ENCODE measurements at places on chromosomes 1 and 21. TPM values are rescaled to one million over a fixed set of nuclear protein-coding genes. Genes with fewer than 3 reads are reported as not detected.

GRCh38 chr1:179598631-179599030, 7.0 kb downstream of the TDRD5 start:
- DNase-seq = no peak

- peak; percentile 48 for DNase-seq
Observed at GRCh38 chr1:182301467-182302198, 90.0 kb downstream of the GLUL start.

DNA sequence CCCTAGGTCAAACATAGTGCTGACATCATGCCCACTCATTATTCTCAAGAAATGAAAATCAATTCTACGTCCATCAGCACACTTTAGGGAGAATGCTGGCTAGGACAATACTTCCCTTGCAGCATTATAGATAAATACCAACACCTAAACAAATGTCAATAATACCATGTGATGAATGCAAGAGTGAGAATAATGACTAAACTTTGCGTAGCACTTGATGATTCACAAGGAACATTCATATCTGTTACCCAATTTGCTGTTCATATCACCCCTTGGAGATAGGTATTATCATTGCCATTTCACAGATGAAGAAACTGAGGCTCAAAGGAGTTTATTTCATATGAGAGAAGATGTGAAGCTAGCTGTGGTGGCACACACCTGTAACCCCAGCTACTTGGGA, 24.8 kb upstream of the EPS15 start:
- no peak for DNase-seq

DNA sequence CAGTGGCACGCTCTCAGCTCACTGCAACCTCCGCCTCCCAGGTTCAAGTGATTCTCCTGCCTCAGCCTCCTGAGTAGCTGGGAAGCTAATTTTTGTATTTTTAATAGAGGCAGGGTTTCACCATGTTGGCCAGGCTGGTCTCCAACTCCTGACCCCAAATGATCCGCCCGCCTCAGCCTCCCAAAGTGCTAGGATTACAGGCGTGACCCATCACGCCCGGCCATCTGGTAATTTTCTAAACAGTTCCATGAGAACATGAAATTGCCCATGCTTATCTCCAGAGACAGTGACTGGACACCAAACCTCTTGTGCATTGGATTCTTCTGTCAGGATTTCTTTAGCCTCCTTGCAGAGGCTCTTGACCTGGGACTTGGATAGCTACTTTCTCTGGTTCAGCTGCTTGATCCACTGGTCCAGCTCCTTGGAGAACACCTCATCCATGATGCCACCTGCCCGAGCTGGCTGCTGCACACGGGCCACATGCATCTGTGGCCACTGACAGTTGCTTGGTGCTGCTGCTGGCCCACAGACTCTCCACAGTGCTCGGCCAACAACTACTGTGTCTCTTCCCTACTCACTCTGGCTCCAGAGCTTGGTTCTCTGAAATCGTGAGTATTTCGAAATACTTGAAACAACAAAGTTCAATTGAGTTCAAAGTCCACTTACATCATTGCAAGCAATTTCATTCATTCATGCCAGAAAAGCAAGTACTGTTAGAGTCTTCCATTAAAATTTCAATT, 40.0 kb upstream of the CTPS1 start:
- DNase-seq = peak; percentile 17

- DNase-seq = no peak
Observed at GRCh38 chr21:31622397-31622796, 37.1 kb upstream of the SOD1 start.

GRCh38 chr1:64328193-64328592, 124.8 kb downstream of the UBE2U start:
- DNase-seq = no peak

GRCh38 chr1:23704834-23705495, 13.4 kb downstream of the RPL11 start:
- no peak for DNase-seq

DNA sequence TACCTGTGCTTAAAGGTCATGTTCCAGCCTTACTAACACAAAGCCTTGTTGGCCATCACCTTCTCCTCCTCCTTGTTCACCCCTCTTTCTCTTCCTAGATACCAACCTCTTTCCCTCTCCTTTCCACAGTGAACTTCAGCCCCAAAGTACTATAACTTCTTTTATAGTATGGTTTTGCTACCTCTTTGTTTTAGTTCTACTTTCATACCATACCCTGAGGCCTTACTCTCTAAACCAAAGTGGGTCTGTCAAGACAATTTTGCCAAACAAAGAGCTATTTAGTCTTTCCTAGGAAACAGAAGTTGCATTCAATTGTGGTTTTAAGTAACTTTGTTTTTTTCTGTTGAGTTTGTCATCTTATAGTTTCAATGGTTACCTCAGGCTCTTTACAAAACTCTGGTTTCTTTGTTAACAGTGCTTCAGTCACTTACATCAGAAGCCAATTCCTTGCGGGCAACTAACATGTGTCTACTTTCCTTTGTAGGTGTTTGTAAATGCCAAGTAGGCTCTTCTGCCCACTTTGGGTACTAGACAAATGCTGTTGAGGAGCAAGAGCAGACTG, 623.9 kb upstream of the PKN2 start:
- DNase-seq = no peak

GRCh38 chr1:29931477-29932175, 695.3 kb downstream of the PTPRU start:
- DNase-seq = no peak

The GREM2 gene
- total RNA-seq = 3.5 TPM

DNA sequence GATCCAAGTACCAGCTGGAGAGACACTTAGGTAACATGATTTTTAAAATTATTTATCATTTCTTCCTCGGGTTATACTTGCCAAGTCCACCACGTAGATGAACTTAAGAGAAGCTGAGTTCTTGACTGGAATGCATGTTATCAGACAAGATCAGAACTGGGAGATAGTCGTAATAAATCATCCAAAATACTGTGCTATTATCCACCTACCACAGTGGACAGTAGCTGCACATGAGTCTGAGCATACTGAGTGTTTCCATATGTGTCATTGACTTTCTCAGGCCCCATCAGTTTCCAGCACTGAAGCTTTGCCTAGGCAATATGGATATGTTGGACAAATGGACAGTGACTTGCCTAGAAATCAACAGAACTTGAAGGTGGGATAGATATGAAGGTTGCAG, 77.9 kb upstream of the RRP15 start:
- DNase-seq = no peak

DNA sequence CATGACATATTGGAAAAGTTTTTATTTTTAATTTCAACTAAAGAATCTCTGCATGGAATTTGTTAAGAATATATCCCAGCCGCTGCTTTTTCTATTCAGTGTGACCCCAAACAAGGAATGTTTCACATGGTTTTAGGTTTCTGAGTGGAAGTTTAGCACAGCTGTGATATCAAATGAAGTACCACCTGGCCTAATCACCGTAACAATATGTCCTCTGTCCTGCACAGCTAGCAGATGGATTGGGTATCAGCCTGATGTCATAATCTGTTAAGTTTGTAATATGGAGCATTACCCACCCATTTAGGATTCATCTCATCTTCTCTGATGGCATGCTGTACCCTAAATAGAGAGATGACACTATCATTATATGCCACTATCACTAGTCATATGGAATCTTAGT, 963.7 kb upstream of the ADGRL2 start:
- DNase-seq = no peak

DNA sequence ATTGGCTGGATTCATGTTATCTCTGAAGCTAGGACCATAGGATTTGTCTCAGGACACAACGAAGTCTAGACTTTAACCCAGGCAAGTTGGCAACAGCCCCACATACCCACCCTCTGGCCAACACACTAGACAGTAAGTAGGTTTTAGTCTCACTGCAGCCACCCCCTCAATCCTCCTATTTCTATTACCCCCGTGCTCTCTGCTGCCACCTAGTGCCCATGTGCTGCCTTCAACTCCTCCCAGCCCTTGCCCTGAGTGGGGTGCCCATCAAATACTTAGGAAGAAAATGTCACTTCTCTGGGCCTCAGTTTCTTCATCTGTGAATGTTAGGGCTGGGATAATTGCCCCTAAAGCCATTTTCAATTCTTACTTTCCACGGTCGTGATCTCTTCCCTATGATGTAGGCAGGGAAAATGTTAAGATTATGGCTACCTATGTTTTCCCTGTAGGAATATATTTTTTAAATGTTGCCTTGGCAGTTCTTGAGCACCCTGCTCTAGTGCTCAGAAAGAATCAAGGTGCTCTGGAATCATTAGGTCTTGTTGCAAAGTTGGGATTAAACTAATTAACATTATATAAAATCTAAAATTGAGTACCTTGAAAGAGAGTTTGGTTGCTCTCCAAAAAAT, 213.0 kb downstream of the LMX1A start:
- DNase-seq = peak; percentile 35

All from transverse colon (tissue), 4 donors.